ENCODE measurements at places on chromosomes 7 and 10.

- no peak for DNase-seq
Observed at GRCh38 chr10:84634636-84635035, 306.2 kb downstream of the CCSER2 start.

DNA sequence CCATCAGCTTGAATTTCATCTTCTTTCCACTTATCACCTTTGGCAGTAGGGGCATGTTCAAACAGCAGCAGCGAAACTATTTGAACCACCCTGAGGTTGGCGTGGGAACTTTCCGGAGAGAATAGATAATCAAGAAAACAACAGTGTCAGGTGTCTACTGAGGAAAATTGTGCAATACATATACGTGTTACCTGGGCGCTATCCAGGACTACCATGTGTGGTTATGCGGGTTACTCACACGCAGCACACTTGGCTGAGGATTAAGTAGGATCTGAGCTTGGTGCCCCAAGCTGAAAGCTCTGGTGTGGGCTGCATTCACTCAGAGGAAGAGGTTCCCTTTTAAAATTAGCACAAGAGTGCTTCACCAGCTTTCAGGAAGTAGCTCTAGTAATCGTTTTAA is 8.8 kb upstream of the ABI1 start:
- DNase-seq = no peak

- no peak for DNase-seq
Observed at GRCh38 chr10:28733245-28733644, 55.9 kb downstream of the BAMBI start.

- DNase-seq = no peak
Observed at GRCh38 chr7:140694592-140694991, 1.9 kb upstream of the NDUFB2 start.

GRCh38 chr10:129832573-129833467 is 131.3 kb downstream of the EBF3 start:
- DNase-seq = no peak

DNA sequence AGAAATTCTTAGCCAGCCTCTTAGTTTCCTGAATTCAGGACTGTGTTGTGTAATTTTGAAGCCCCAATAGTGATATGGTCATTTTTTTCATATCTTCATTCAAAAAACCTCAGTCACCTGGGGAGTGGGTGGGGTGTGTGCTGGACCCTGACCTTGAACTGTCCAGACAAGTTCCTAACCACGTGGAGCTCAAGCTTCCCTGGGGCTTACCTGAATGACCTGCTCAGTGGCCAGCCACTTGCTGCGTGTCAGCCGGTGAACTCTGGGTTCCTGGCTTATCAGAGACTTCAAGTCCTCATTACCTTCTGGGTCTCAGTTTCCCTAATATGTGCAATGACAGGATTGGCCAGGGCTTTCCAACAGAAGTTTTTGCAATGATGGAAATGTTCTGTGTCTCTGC is 27.1 kb downstream of the MGMT start:
- DNase-seq = no peak

DNA sequence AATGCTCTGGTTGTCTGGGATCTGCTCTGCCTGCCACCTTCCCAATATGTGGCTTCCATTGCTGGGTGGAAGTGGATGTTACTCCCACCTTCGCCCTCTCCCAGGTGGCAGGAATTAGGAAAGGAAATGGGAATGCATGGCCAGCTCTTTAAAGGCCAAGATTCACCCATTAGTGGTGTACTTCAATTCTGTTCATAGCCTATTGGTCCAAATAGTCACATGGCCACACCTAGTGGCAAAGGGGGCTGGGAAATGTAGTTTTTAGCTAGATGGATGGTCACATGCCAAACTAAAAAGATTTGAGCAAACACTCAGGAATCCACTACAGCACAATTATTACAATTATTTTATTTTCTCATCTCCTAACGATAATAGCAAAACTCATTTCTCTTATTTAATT is 135.1 kb downstream of the NPY start:
- no peak for DNase-seq

DNA sequence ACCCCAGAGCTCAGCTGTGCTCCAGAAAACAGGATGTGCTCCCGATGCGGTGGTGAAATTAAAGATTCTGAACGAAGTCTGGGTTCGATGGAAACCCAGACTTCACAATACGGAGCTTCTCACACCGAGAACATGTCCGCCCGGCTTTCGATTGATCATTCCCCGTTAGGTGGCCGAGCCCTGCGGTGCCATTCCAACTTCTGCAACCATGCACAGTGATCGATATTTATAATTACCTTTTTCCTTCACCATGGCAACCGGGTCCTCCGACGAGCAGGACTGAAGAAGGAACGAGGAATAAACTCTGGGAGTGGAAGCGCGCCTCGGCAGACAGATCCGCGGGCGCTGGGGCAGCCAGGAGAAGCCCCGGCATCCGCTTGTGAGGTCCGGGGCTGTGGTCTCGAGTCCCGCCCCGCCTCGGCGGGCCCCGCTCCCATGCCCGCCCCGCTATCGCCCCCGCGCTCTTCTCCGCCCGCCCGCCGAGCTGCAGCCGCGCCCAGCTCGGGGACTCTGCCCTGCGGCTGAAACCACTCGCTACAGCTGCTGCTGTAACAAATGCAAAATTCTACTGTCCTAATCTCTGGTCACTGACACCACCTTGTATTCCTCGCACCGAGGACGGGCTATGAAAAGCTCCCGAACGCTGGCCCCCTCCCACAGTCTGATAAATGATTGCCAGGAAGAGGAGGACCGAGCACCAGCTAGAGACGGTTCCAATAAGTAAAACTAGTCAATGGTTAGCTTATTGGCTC is 26.2 kb downstream of the ABLIM1 start:
- DNase-seq = peak; percentile 24

DNA sequence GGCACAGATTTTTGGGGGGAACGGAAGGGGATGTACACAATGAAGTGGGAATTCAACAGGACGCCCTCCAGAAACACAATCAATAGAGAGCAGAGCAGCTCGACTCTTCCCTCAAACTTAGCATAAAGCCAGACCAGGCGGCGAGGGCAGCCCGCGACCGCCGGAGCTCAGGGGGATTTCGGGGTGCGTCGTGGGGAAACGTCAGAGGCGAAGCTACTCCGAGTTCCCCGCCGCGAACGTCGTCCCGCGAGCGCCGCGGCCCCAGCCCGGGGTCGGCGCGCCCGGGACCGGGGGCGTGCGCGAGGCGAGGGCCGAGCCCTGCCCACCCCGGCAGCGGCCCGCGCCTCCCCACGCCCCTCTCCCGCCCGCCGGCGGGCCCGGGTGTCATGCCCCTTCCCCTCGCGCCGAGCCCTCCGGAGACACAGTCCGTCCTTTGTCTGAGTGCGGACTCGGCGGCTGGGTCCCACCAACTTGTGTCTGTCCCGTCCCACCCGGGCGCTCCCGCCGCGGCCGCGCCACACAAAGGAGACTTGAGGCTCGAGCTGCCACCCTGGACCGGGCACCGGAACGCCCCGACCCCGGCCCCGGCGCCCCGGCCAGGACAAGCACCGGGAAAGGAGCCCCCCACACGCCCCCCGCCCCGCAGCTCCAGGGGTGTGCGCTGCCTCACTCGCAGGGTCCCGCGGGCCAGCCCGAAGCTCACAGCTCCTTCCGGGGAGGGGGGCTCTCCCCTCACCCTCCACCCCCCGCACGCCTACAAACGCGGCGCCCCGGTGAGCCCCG is 634 bp downstream of the EZH2 start:
- DNase-seq = peak; percentile 75

GRCh38 chr7:158973440-158973839 is 117.1 kb downstream of the DYNC2I1 start:
- DNase-seq = peak; percentile 31

DNA sequence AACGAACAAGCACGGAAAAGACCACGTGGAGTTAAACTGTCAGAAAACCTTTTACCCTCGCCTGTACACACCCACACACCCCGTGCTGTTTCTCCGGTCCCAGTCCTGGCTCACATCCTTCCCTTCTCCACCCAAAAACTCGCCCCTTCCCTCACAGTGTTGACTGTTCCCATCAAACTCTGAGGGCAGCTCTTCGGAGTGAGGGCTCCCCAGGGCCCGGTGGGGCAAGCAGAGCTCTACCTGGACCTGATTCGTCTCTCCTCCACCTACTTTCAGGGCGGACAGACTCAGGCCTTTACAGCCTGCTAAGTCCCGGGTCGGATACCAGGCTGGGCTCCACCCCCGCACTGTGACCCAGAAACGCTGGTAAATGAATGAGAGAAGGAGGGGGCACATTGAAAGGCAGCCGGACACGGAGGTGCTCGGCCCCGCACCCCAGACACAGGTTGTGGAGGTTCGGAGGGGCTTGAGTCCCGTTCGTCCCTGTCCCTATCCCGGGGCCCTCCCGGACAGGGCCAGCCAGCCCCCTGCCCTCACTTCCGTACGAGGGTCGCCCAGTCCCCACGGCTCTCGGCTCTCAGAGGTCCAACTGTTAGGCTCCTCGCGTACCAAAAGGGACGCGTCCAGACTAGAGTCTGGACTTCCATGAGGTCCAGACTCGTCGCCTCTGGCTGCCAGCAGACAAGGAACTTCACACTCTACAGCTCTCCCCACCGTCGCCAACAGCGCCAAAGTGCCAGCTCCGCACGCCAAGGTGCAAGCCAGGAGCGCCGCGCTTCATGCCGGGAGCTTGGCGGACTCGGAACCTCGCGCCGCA is 31.7 kb upstream of the ASL start:
- peak; percentile 4 for DNase-seq

GRCh38 chr10:112027731-112028280 is 155.8 kb downstream of the GPAM start:
- DNase-seq = no peak

DNA sequence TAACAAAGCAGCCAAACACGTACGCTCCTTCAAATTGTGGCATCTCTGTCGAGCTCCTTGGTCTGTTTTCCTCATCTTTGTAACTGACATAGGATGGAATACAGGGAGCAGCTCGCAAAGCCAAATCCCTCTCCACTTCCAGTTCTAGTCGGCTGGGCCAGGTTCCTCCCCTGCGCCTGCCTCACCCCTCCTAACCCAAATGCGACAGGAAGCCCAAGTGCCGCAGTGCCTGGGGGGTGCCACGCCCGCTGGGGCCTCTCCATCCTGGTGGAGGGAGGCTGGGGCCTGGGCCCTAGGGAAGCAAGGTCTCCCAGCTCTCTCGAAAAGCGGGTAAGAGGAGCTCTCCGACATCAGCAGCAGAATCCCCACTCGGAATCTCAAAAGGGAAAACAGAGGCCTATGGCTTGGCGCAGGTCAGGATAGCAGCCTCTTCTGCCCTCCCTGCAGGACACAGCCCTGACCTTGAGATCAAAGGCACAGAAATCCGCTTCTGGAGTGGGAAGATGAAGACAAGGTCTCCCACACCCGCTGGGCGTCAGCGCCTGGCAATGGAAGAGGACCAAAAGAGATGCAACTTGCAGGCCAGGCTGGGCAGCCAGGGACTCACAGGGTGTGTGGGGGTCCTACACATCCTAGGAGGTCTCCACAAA is 165.8 kb downstream of the NRF1 start:
- DNase-seq = no peak

DNA sequence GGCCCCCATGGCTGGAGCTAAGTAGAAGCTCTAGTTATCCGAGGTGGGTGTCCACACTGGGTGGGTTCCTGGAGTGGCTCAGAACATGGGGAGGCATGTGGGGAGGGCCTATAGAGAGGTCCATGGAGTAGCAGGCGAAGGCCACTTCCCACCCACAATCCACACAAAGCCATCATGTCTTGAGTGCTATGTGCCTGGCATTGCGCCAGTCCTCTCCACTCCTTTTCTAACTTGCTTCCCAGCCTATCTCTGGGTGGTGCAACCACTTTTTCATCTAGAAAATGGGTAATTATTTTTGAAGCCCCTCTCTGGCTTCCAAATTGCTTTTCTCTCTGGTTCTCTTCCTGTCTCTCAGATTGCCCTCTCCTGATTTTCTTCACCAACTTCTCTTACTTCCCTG is 263.6 kb downstream of the PHTF2 start:
- no peak for DNase-seq

DNA sequence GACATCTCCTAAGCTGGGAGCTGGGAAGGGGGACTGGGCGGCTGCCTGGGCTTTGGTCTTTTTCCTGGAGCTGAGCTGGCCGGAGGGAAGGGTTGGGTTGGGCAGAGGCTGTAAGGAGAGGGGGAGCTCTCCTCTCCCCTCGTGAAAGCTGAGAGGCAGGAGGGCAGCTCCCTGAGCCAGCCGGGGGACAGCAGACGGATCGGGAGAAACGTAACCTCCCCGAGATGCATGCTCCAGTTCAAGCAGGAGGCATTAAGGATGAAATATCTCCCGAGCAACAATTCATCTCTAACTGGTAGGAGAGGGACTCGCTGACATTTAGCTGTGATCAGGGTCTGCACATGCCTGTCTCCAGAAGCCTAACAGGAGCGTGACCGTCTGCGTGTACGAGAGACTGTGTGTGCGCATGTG is 19.9 kb upstream of the LBX1 start:
- DNase-seq = no peak

DNA sequence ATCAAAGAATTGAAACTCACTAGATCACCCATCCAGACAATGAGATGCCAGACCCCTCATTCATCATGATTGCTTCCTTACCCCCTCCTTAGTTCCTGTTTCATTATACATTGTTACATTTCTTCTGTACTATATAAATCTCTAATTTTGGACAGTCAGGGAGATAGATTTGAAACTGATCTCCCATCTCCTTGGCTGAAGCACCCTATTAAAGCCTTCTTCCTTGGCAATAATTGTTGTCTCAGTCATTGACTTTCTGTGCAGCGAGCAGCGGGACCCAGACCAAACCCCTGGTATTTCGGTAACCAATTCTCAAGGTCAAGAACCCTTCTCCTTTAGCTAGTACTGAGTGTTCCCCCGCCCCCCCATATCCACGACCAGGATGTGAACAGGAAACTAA is 100.2 kb downstream of the ABLIM1 start:
- no peak for DNase-seq

DNA sequence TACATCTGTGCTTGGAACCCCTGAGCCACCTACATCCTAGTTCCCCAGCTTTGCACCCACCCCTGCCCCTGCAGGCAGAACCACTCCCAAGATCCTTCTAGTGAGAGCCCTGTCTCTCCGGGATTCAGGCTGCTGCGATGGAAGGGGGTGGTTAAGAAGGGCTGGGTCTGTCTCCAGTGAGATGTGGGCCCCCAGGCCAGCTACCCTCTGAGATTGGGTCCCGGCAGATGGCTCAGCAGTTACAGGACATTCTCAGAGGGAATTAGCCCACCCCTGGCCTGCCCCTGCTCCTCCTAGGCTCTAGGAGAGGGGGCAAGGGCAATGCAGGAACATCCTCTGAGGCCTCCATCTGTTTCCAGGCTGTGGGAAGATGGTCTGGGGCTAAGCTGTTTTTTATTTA is 27.7 kb downstream of the SLC29A3 start:
- no peak for DNase-seq

DNA sequence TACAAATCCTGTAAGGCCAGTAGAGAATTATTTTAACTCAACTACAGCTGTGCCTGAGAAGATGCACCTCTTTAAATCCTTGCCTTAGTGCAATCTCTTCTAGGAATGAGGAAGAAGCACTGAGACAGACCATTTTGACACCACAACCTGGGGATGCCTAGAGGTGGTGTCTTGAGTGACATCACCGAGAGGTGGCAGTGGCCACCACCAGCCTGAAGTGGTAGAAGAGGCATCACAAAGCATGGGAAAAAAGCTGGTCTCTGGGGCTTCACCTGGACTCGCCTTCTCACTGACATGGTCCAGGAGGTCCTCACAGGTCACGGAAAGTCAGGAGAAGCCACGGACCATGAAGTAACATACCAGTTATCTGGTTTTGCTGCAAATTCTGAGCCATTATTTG is 99.2 kb upstream of the PDLIM1 start:
- DNase-seq = no peak

Measured in naive thymus-derived CD8-positive, alpha-beta T cell (primary cell).